Fibroblast of skin of left quadriceps (primary cell): ENCODE measurements at places on chromosomes 2 and 18.
A peak's percentile ranks its signal among the peaks of the same experiment; 100 is the strongest.

- DNase-seq, result no peak
These were observed 607 bp downstream of the LAMA3 start for GRCh38 chr18:23689616-23690504.

GRCh38 chr2:106085181-106085940, 108.7 kb downstream of the UXS1 start:
- no peak for DNase-seq

DNA sequence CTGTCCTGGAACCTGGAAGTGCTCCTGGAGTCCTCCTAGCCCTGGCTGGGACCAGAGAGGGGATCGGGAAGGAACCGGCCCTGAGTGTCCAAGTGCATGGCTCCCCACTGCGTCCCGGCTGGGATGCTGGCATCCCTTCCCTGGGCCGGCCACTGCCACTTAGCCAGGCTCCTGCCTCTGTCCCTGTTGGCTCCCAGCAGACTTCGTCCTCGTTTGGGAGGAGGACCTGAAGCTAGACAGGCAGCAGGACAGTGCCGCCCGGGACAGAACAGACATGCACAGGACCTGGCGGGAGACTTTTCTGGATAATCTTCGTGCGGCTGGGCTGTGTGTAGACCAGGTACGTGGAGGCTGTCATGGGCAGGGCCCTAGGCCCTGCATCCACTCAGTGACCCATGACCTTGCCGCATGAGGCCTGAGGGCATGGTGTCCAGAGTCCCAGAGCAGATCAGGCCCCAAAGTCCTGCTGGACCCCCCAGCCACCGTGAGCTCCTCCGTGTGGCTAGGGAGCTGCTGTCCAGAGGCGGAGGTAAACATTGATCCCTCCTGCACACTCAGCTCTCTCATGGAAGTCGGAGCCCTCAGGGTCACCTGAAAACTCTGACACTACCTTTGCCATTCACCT, 7.1 kb downstream of the ANO7 start:
- DNase-seq, result no peak

- no peak for DNase-seq
These were observed 138.7 kb downstream of the RAB3GAP1 start for GRCh38 chr2:135190799-135191198.

- peak; percentile 35 for DNase-seq
These were observed 145.0 kb downstream of the TTC27 start for GRCh38 chr2:32772638-32773447.

GRCh38 chr2:28663359-28663758, 88.3 kb upstream of the PPP1CB start:
- no peak for DNase-seq

DNA sequence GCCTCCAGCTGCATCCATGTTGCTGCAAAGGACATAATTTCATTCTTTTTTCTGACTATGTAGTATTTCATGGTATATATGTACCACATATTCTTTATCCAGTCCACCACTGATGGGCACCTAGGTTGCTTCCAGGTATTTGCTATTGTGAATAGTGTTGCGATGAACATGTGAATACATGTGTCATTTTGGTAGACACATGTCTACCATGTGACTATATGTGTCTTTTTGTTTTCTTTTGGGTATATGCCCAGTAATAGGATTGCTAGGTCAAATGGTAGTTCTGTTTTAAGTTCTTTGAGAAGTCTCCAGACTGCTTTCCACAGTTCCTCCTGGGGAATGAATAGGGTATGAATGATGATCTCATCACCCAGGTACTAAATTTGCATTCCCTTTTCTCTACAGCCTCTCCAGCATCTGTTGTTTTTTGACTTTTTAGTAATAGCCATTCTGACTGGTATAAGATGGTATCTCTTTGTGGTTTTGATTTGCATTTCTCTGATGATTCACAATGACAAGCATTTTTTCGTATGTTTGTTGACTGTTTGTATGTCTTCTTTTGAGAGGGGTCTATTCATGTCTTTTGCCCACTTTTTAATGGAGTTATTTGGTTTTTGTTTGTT, 35.6 kb upstream of the FEZ2 start:
- no peak for DNase-seq

DNA sequence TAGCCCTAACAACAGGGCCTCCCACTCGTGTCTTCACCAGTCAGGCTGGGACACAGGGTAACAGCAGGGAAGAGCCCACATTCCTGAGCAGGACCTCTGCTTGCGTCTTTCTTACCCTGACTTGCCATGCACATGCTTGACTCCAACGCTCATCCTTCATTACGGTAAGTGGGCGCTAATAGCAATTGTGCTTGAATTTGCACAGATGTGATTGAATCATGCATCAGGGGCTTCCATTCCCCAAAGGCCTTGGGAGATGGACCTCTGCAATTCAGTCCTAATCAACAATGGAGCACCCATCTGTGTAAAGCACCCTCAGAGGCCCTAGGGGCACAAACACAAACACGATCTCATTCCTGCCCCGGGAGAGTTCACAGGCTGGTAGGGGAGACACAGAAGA, 13.5 kb downstream of the TEX51 start:
- no peak for DNase-seq

DNA sequence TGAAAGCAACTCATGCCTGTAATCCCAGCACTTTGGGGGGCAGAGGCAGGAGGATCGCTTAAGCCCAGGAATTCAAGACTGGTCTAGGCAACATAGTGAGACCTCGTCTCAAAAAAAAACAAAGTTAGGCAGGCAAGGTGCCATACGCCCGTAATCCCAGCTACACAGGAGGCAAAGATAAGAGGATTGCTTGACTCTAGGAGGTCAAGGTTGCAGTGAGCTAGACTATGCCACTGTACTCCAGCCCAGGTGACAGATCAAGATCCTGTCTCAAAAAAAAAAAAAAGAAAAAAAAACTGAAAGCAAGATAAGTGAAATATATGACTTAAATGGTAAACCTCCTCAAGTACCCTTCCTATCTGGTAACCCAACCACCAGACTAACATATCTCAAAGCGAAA, 59.8 kb downstream of the USP34 start:
- no peak for DNase-seq

GRCh38 chr18:35178260-35178659, 62.6 kb upstream of the ZNF397 start:
- DNase-seq, result no peak

DNA sequence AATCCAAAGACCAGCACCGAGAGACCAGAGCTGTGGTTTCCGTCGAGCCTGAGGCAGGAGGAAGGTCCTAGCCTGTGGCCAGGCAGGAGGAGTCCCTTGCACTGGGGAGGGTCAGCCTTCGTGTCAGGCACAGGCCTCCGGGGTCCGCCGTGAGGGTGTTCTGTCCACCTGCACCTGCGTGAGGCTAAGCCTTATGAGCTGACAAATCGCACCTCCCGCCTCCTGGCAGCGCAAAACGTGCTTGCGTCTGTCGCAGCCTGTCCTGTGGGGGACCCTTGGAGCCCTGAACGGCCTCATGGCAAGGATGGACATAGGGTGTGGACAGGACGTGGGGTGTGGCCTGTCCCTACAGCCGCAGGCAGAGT, 73.3 kb downstream of the KCNG2 start:
- DNase-seq, result no peak

DNA sequence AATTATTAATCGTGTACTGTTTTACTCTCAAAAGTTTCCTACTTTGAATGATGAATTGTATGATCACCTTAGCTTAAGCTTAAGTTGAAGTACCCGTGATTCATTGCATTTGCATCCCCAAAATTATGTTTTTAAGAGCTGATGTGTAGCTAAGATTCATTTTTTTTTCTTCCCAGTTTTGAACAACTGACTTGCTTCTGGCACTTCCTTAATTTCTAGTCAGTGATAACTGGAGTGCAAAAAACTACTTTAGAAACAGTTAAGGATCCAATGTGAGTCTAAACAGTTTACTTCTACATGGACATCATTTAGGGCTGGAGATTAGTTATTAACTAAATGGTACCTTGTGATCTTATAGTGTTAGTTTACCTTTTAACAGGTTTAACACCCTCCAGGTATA, 124.0 kb upstream of the CAVIN2 start:
- DNase-seq, result no peak
